ENCODE measurements at places on chromosomes 2 and 18.

GRCh38 chr2:63827749-63828148, 13.9 kb upstream of the UGP2 start:
- DNase-seq = no peak

DNA sequence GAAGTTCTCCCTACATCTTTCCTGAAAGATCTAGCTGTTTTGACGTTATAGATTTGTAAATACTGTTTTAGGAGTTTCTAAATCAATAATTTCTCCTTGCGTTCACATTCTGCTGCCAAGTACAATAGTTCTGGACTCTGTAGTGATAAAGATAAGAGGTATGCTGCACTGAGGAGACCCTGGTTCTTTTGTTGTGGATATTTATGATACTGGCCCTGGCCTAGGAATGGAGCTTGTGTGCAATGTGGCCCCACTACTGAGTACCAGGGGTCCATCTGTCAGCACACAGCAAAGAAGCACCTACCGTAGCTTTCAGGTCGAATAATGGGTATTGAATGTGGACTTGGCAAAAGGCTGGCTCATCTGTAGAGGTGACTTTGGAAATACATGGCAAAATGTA, 85.0 kb downstream of the MAP3K20 start:
- DNase-seq = no peak

DNA sequence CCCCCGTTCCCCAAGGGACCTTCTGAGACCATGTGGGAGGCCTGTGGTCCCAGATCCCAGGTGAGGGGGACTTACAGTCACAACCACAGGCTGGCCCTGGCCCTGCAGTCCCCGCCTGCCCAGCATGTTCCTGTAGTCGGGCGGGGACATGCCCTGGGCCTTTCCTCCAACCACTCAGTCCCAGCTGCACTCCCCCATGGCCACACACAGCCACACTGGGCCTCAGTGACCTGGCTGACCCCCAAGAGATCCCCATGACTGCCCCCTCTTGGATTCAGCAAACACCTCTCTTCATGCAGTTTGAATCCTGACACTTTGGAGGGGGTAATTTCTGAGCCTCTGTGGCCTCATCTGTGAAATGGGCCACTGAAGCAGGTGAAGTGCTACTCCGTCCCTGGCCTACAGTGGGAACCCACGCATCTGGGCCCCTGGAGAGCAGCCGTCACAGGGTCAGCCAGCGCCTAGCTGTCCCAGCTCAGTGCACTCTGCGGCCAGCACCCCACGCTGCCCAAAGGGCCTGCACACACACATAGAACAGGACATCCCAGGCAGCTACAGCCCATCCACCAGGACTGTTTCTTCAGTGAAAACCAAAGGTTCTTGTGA, 12.7 kb upstream of the ARHGEF4 start:
- no peak for DNase-seq

DNA sequence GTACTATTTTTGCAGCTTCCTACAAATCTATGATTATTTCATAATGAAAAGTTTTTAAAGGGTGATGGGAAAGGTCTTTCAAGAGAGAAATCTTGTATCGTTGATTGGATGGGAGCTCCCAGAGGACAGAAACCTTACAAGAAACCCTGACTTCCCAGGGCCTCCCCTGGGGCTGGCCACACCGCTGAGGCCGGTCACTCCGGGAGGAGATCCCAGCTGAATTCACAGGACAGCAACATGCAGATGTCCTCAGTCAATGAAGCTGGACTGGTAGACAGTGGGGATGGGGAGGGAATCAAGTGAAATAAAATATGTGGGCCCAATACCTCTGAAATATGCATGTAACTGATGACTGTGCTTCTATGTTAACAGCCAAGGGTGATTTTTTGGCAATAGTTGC, 135.6 kb downstream of the TFCP2L1 start:
- DNase-seq = no peak

- DNase-seq = no peak
Measured at GRCh38 chr2:12465631-12466135, 251.1 kb upstream of the TRIB2 start.

- no peak for DNase-seq
Measured at GRCh38 chr2:118835746-118836410, 11.6 kb downstream of the EN1 start.

DNA sequence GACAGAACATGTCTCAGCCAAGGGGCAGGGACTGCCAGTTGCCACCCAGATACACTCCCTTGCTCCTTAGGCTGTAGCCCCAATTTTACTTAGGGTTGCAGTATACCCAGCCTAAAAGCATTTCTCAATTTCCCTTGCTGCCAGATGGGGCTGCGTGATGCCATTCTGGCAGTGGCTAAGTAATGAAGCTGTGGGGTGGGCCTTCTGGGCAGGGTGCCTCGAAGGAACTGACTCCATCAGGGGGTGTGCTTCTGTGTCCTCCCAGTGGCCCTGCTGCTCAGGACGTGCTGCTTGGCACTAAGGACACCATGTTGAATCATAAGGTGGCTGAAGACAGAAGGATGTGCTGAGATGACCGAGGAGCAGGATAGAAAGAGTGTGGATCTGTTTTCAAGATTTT, 74.2 kb downstream of the VWA3B start:
- no peak for DNase-seq

DNA sequence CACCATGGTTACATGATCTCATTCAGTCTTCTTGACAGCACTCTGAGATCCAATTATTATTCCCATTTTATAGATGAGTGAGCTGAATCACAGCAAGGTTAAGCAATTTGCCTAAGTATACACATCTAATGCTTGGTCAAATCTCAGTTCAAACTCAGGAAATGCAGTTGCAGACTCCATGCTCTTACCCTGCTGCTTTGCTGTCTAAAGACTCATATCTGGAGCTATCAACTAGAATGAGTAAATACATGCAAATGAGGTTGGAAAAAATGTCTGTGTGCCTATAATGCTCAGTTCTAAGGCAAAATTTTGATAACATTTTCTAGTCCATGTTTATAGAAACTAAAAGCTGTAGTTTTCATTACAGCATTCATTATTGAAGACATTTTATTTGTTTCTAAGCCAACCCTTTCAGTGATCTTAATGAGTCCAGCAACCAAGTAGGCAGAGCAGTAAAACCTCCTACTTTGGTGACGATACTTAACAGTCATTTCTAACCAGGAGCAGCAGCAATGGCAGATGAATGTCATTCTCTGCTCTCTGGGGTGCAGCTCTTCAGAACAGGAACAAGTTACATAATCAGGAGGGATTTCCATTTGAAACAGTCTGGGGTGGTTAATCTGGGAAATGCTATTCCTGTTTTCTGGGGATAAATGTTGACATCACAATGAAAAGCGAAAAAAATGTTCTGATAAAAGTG, 396.8 kb upstream of the UBE2E3 start:
- DNase-seq = no peak

- no peak for DNase-seq
Measured at GRCh38 chr18:23499291-23499781, 4.0 kb upstream of the RMC1 start.

- no peak for DNase-seq
Measured at GRCh38 chr2:7813541-7814292, 868.1 kb upstream of the ID2 start.

DNA sequence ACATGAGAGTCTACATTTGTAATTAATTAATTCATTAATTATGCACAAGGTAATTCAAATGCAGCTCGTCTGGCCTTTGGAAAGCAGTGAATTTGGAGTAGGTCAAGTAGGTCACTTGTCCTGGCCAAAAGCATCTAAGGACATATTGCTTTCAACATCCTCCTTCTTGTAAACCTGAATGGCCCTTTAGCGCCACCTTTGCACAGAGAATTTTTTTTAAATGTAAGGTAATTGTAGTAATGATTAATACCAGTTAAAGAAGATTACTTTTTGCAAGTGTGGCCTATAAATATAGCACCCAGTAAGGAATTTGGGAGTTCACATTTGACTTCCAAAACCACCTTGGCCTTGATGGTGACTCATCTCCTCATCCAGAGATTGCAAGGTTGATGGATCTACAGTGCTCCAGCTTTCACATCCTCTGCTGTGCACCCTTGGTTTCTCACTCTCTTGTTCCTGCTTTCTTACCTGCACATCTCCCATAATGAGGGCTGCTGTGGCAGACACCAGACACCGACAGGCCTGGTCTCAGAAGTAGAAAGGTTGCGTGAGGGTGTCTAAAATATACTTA, 481.7 kb downstream of the TGIF1 start:
- no peak for DNase-seq

DNA sequence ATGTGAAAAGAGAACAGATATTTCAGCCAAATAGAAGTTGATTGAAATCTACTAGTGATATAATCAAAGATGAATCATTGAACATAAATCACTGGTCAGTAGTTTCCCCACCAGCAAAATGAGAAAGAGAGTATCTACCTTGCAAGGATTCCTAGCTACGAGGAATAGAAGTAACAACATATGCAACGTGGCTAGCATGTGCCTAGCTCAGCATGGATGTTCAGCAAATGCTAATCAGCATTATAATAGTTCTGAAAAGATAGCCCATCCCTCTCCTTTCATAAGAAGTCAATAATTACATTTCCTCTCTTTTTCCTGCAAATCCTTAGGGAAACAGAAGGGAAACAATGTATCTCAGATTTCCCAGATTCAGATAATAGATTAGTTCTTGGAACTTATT, 417.2 kb downstream of the SATB2 start:
- no peak for DNase-seq

- no peak for DNase-seq
Measured at GRCh38 chr2:229646186-229646723, 68.1 kb downstream of the DNER start.

- DNase-seq = no peak
Measured at GRCh38 chr2:96305979-96306308, 598 bp upstream of the SNRNP200 start.

GRCh38 chr2:44705356-44705755, 236.1 kb upstream of the SIX3 start:
- DNase-seq = no peak

- no peak for DNase-seq
Measured at GRCh38 chr2:223797037-223797436, 40.3 kb downstream of the AP1S3 start.

- no peak for DNase-seq
Measured at GRCh38 chr18:7358989-7359726, 128.3 kb downstream of the LRRC30 start.

DNA sequence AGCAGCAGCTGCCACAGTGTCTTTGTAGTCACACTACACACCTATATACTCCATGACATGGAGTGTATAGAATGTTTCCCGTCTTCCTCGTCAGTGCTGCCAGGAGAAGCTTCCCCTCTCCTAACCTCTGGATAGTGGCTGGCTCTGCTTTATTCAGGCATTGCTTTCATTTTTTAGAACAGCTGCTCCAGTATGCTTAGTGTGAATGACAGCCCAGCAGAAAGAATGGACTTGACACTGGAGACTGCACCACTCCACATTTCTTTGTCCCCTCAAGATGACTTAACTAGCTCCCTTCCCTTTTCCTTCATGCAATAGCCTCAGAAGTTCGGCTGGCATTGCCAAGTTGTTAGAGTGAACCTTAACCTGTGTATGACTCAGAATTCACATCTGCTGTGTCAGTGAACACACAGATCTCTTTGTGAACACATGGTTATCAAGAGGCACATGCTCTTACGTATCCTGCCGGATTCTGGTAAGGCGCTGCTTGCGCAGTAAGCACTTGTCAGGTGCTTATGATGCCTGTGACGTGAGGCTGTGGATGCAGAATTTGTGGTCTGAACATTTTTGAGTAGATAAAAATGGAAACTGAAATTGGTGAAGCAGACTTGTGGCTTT, 73.9 kb downstream of the NEDD4L start:
- DNase-seq = no peak

DNA sequence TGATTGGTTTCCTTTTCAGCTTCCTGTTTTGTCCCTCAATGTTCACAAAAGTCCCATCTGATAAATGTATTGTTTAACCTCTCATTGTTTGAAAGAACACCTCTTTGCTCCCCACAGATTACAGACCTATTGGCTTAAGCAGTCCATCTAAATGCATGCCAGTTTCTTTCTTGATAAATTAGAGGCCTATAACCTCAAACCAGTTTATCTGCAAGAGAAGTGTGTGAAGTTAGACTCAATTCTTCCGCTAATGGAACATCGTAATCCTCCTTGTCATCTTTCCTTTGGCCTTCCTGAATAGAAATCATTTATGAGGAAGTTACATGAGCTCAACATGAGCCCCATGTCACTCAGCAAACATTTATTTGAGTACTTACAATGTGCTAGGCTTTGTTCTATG, 74.0 kb downstream of the FRZB start:
- DNase-seq = no peak

DNA sequence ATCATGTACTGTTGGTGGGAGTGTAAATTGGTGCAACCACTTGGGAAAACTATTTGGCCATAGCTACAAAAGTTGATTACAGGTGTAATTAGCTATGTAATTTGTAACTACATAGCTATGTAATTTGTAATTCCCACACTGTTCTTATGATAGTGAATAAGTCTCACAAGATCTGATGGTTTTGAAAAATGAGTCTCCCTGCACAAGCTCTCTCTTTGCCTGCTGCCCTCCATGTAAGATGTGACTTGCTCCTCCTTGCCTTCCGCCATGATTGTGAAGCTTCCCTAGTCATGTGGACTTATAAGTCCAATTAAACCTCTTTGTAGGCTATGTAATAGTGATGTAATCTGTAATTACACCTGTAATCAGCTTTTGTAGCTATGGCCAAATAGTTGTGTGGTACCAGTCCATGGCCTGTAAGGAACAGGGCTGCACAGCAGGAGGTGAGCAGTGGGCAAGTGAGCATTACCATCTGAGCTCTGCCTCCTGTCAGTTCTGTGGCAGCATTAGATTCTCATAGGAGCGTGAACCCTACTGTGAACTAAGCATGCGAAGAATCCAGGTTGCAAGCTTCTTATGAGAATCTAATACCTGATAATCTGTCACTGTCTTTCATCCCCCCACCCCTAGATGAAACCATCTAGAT, 133.7 kb upstream of the COPS8 start:
- DNase-seq = no peak

- no peak for DNase-seq
Measured at GRCh38 chr18:74331404-74331803, 15.8 kb downstream of the C18orf63 start.

- DNase-seq = no peak
Measured at GRCh38 chr2:152405206-152406118, 70.5 kb downstream of the FMNL2 start.

- no peak for DNase-seq
Measured at GRCh38 chr2:61443342-61444041, 27.4 kb downstream of the USP34 start.

GRCh38 chr2:165369131-165369897, 100.2 kb upstream of the CSRNP3 start:
- no peak for DNase-seq

- DNase-seq = no peak
Measured at GRCh38 chr18:24658302-24658701, 197.9 kb downstream of the HRH4 start.

Data from esophagus squamous epithelium (tissue), 5 donors.